Germinal center (tissue), 1 donor: ENCODE measurements at places on chromosomes 2 and 18.

GRCh38 chr2:224716201-224716600 is at the start of gene CCDC195:
CCDC195 (minus strand) TSS chr2:224716365; CDS start chr2:224716365, 0 bp downstream.
- DNase-seq, result no peak

DNA sequence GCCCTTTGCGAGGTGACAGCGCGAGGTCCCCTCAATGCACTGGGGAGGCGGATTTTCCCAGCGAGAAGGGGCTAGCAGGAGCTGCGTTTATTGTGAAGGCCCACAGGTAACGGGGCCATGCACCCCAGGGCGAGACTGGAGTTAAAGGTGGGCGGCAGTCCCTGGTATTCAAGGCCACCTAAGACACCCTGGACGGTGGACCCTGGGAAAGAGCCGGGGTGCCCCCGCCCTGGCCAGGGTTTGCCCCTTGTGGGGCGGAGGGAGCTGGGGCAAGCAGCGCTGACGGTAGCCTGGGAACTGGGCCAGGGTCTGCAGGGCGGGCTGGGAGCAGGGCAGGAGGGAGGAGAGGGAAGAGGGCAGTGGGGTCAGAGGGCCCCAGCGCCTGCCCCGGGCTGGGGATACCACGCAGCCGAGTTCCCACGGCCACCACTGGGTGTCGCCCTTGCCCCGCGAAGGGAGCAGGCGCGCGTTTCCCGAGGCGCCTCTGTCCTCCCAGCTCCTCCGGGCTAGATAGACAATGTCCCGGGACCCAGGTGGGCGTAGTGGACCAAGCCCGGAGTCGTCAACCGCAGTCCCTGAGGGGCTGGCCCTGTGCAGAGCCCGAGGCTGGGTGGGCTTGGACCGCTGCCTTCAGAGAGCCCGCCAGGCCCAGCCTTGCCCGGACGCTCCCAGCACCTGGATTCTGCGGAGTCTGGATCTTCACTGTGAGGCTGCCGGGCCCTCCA is 80.2 kb downstream of the SMAD4 start:
- DNase-seq, result peak; percentile 79

GRCh38 chr2:143946436-143947391 is 573.2 kb downstream of the ZEB2 start:
- no peak for DNase-seq

GRCh38 chr2:199309973-199310372 is 147.8 kb downstream of the SATB2 start:
- DNase-seq, result no peak
